Muscle of arm (tissue), 14 donors: ENCODE measurements at places on chromosomes 11 and 22.

- peak; percentile 58 for DNase-seq
Observed at GRCh38 chr11:99015634-99016454, 4.9 kb upstream of the CNTN5 start.

DNA sequence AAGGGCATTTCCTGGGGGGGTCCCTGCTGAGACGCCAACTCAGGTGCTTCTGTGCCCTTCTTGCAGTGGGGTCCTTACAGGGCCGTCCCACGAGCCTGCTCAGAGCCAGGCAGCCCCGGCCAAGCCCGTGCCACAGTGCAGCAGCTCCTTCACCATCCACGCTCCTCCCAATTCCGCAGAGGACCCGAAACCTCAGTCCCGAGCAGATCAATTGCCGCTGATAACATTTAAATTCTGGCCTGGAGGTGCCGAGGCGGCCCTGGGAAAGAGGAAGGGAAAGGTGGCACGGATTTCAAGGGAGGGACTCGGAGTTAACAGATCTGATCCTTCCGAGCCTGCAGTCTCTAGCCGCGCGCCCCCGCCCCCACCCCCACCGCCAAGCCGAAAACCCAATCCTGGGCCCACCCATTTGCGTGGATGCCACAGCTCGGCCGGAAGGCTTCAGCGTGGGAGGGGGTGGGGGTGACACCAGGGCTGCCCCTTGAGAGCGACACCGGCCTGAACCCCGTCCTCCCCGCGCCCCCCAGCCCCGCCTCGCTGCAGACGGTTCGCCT is 32.3 kb upstream of the JAM3 start:
- no peak for DNase-seq

GRCh38 chr22:35158336-35158735 is 92.4 kb downstream of the ISX start:
- no peak for DNase-seq

DNA sequence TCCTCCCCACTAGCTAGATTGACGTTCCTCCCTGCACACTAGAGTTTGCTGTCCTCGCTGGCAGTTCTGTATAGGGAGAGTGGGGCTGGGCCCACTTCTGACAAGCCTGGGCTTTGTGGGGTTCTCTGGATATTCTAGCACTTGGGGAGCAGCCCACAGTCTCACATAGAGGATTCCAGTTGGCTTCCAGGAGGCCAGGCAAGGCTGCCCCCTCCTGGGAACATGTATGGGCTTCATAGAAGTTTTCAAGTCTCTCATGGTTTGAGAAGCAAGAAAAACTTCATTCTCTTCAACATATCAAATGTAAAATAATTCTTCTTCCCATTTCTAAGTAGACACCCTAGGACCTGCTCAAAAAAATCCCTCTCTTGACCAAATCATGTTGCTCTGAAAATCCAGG is 87.5 kb downstream of the NAV2 start:
- no peak for DNase-seq

- no peak for DNase-seq
Observed at GRCh38 chr11:130692220-130692619, 224.1 kb downstream of the SNX19 start.

GRCh38 chr11:94513091-94513490 is 830 bp downstream of the C11orf97 start:
- DNase-seq, result no peak

DNA sequence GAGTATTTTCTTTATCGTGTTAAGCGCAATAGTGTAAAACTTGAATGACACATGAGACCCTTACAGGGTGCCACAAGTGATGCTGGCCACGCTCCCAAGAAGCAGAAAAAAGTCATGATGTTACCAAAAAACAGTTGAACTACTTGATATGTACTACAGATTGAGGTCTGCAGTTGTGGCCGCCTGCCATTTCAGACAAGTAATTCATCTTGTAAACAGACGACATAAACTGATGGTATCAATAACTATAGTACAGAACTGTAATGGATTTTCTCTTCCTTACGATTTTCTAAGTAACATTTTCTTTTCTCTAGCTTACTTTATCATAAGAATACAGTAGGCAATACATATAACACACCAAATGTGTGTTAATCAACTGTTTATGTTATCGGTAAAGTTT is 5.5 kb downstream of the CD59 start:
- DNase-seq, result no peak

DNA sequence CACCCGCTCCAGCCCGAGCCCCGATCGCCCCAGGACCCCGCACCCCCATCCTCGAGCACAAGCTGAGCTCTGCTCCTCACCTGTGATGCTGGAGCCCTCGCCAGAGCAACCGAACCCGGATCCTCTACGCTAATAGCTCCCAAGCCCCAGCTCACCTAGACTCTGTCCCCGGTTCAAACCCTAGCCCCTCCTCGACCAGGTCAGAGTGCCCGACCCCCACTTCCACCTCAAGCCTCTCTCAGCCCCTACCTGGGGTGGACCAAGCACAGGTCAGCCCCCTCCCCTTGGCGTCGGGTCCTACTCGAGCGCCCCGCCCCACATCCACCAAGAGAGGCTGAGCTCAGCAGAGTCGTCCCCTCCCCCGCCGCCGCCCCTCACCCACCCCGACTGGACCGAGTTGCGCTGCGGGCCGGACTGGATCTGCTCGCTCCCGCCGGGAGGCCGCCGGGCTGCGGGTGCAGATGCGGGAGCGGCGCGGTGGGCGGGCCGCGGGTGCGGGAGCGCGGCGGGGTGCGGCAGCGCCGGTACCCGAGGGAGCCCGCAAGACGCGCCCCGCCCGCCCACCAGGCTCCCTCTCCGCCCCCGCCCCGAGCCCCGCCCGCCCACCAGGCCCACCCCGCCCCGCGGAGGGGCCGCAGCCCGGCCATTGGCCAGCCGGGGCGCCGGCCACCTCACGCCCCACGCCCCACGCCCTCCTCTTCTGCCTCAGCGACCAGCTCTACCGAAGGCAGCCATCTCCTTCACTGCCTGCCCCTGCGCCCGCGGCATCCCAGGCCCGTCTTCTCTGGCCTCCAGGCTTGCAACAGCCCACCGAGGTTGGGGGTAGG is 577 bp upstream of the DKK3 start:
- no peak for DNase-seq
